Hindlimb muscle (tissue), 1 donor: ENCODE measurements at places on chromosomes 2 and 18.

DNA sequence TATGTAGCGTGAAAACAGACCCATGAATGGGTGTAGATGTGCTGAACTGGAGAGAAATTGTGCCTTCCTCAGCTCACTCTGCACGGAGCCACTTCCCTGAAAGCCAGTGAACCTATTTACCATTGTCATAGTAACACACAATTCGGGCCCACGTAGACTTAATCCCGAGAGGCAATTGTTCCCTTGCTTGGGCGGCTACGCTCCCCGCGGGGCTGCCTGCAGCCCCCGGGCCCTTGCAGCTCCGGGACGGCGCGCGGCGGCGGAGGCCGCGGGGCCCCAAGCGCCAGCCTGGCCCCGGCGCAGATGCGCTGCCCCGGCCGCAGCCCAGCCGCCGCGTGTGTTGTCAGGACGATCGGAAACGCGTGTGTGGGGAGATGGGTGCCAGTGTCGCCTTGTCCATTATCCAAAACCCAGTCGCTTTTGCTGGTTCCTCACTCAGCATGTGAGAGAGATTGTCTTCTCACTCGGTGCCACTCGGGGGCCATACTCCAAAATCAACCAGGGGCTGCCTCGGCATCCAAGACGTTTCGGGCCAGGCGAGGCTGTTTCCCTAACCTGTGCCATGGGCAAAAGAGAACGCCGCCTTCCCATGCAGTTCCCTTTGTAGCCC is 17.9 kb upstream of the LRRTM1 start:
- DNase-seq, result no peak

DNA sequence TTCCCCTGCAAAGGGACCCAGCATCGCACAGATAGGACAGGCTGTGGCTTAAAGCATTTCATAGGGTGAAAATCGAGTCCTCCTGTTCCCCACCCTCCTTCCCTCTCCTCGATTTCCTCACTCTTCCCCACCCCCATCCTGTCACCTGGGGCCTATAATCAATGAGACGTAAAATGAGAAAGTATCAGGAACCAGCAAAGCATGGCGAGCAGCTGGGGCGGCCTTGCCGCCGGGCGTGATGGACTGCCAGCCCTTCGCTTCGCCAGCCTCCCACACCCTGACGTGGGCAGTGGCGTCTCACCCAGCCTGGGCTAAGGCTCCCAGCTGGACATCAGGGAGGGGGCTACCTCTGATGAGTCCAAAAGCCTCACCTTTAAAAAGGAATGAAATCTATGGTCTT is 11.1 kb downstream of the SLC30A3 start:
- DNase-seq, result no peak

DNA sequence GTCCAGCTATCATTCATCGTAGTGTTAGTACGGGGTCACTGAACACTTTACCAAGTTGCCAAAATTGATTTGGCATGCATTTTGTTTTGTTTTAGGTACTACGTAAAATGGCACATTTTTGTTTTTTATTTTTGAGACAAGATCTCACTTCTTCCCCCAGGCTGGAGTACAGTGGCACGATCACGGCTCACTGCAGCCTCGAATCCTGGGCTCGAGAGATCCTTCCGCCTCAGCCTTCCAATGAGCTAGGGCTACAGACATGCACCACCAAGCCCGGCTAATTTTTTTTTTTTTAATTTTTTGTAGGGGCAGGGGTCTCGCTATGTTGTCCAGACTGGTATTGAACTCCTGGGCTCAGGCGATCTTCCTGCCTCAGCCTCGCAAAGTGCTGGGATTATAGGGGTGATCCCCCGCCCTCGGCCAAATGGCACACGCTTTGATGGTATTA is 786 bp downstream of the TAF1B start:
- DNase-seq, result no peak

DNA sequence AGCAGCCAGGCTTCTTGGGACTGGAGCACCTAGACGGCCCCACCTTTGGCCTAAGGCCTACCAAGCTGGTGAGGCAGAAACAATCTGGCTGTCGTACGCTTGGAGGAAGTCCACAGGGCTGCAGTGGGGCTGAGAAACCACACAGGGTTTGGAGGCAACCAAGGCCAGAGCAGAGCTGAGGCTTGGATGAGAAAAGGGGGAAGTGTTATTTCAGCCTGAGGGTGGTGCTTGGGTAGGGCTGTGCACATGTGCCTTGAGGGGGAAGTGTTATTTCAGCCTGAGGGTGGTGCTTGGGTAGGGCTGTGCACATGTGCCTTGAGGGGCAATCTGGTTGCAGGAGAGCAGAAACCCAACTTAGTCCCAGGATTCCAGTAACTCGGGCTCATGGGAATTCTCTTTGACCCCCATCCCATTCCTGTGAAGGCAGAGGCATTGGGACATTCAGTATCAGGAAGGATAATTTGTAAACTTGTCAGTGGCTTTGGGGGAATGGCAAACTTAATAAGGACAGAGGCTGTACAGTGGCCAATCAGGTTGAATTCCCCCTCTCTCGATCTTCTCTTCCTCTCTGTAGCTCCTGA is 971 bp upstream of the FBXO41 start:
- no peak for DNase-seq

DNA sequence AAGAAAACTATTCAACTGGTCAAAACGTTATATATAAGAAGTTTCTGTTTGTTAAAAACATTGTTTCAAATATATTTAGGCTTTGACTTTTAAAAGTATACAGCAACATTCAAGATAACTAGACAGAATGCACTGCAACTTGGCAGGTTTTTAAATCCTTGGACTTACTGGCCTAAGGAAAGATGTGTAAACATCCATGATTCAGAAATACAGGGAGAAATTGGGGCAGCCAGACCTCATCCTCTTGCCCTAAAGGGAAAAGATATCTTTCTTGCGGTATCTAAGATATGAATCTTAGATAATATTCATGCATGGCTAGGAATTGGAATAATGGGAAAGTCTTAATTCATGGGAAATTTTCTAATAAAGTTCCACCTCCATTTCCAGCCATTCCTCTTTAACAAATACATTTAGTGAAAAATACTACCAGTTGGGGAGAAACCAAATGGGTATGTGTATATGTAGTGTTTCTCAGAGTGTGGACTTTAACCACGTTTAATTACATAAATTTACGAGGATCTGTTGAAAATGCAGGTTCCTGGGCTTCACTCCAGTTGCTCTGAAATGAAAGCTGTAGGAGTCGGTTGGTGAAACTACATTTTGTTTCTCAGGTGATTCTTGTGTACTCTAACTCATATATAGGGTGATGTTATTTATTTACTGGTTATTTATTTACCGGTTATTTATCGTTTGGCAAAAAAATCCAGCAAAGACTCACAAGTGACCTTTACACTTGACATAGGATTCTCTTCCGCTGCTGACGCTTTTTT is 587 bp upstream of the TANK start:
- no peak for DNase-seq

- DNase-seq, result no peak
These were observed 18.9 kb downstream of the PIK3C3 start for GRCh38 chr18:41973983-41974382.

DNA sequence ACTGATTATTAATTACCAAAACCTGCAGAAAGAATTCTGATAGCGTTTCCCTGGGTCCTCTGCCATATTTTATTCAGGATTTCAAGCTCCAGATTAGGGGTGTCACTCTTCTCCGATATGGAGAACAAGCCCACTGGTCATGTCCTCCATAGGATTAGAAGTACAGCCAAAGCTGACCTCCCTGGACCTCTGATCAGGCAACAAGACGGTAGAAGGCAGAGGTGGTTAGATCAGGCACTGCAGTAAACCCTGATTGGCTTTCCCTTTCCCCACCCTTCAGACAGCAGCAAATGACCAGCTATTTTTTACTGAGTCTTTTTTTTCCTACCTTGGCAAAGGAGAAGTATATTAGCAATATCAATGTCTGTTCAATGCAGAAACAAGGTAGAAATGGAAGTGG is 37.7 kb downstream of the SPC25 start:
- no peak for DNase-seq

GRCh38 chr2:107364361-107364950 is 462.2 kb upstream of the RGPD4 start:
- no peak for DNase-seq

DNA sequence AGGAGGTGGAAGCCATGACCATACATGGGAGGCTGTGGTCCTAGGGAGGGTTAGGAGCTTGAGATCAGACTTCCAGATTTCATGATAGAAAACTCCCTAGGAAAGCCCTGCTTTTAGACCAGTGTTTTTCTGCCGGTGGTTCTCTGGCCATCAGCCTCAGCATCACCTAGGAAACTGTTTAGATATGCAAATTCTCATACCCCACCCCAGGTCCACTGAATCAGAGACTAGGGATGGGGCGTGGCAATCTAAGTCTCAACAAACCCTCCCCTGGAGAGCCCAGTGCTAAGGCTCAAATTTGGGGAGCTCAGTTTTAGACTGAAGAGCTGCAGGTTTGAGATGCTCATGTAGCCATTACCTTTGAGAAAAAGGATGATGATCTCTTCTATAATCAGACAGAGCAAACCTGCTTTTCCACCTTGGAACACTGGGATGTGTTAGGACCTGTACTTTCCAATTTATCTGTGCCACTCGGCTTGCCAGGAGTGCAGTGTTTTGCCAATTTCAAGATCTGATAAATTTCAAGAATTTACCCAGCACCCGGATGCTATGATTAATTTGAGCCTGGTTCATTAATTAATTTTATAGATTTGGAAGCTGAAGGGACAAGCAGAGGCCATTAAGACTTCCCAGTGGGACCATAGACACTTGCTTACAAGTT is 31.5 kb upstream of the LYPD6B start:
- no peak for DNase-seq

- no peak for DNase-seq
These were observed 228.6 kb downstream of the SETBP1 start for GRCh38 chr18:44909191-44909719.

DNA sequence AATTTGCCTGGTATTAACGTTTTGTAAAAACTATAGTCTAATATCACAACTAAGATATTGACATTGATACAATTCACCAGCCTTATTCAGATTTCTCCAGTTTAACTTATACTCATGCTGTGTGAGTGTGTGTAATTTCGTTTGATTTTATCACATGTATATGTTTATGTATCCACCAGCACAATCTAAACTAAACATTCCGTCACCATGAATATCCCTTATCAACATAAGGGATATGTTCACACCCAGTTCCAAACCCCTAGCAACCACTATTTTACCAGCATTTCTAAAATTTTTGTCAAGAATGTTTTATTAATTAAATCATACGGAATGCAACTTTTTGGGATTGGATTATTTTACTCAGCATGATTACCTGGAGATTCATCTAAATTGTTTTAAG is 450.3 kb downstream of the FBXO15 start:
- DNase-seq, result no peak

GRCh38 chr2:120436885-120437603 is 91.1 kb downstream of the INHBB start:
- DNase-seq, result no peak

- no peak for DNase-seq
These were observed 220.8 kb downstream of the SH3RF3 start for GRCh38 chr2:109349503-109350465.
